ENCODE measurements at places on chromosomes 4 and X.

DNA sequence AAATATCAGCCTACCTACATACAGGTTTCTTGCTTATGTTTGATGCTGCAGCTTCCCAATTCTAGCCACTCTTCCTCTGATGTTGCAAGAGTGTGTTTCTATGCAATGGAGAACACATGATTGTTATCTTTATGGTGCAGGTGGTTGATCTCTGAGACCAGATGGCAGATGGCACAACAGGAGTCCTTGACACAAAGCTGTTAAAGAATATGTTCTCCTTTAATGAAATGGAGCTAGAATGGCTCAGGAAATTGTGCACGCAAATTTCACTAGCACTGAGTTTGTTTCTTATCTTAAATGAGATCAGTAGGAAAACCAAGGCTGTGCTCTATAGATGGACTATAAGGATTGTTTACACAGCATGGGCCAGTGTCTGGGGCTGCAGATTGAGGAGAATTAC is 29.9 kb upstream of the TTC29 start:
- no peak for DNase-seq

- DNase-seq, result no peak
Observed at GRCh38 chr4:186813377-186814068, 89.9 kb upstream of the FAT1 start.

DNA sequence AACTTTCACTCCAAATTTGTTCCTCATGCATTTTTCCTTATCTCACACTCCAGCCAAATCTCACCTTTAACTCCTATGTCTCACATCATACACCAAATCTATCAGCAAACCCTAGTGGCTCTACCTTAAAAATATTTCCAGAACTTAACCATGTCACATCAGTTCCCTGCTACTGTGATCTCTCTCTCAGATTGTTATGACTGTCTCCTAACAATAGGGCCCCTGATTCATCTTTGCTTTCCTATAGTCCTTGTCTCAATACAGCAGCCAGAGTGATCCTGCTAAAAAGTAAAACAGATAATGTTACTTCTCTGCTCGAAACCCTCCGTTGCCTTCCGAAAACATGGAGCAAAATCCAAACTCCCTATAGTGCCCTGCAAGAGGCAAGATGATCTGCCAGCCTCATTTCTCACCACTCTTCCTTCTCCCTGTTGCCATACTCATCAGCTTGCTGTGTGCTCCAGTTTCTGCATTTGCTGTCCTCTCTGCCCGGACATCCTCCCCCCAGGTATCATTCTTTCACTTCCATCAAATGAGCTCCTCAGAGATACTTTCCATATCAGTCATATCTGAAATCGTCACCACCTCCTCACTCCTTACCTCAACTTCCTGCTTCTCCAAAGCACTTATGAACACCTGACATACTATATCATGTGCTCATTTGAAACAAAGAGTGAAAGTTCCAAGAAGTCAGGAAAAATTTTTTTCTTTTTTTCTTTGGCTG is 293.4 kb upstream of the NR3C2 start:
- DNase-seq, result no peak

DNA sequence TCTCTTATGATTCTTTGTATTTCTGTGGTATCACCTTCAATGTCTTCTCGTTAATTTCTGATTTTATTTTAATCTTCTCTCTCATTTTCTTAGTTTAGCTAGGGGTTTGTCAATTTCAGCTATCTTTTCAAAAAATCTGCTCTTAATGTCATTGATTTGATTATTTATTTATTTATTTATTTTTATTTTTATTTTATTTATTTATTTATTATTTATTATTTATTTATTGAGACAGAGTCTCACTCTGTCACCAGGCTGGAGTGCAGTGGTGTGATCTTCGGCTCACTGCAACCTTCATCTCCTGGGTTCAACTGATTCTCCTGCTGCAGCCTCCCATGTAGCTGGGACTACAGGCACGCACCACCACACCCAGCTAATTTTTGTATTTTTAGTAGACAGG is 194.1 kb downstream of the SCFD2 start:
- DNase-seq, result no peak

DNA sequence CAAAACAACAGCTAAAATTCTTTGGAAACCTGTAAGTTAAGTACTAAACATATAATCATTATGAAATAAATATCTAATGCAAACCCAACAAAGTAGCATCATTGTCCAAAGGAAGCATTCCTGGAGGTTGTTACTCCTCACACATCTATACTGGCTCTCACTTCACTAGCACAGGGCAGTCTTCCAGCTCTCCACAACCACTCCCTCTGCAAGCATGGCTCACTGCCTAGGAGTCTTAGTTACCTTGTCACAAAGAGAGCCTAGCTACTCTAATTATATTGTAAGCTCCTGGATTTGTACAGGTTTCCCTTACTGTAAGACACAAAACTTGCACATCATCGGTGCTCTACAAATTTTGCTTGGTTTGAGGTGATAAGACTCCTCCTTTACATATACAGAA is 76.1 kb downstream of the AMMECR1 start:
- DNase-seq, result no peak

GRCh38 chr4:52619591-52619931 is 39.5 kb downstream of the USP46 start:
- DNase-seq, result no peak
